ENCODE measurements at places on chromosomes 1 and 21.

DNA sequence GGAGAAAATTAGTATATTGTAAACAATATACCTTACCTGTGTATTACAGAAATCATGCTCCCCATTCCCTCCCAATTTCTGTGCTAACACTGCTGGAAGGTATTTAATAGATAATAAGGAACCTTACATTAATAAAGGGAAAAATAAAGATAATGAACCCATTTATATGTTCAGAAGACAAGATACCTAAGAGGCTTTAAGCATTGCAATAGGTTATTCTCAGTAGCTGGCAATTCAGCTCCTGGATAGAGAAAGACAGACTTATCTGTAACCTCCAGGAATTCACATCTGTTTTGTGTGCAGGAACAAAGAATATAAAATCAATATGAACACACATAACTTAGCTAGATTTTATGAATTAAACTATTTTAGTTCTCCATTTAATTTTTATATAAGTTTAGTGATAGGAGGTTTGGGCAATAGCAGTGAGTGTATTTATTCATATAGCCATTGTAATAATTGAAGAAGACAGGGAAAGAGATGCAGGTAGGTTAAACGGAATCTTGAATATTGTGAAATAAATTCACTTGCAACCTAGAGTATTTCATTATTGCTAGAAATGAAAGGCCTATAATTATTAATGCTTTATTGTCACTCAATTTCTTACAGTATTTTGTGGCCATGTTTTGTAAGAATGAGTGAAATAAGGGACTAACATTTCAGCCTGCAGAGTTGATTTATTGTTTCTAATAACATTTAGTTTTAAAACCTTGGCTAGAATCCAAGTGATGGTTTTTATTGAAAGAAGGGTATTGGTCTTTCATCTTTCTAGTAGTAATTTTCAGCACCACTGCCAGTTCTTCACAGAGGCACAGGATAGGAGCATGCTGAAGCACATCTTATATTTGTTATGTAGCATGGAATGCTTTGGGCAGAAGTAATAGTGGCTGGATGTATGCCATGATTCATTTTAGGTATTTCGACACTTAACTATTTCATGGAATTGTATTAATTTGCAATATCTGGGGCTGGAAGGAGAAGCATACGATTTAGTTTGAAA is 1.5 kb downstream of the XPR1 start:
- DNase-seq: no peak

GRCh38 chr1:153250166-153250565 is 9.3 kb upstream of the LORICRIN start:
- DNase-seq: no peak

DNA sequence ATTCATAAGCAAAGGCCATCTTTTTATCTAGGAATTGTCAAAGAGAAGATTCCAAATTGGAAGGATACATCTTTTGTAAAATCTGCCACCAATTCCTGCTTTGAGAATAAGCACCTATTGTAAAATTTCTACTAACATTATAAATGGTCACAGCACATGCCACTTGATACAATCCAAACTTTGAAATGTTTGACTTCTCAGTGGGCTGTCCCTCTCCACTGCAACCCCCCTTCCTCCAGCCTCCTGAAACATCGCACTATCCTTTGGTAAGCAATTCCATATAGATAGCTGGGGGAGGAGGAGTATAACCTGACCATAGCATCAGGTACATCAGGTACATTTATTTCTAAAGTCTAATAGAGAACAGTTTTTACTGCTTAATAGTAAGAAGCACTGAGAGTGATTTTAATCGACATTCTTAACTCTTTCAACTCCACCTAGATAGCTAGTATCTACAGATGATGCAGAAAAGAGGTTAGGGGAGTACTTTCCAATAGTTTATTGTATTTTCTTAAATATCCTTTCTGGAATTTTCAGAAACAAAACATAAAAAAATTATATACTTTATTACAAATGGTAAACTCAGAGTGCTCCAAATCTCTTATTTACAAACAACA is 2.9 kb downstream of the JUN start:
- no peak for DNase-seq

DNA sequence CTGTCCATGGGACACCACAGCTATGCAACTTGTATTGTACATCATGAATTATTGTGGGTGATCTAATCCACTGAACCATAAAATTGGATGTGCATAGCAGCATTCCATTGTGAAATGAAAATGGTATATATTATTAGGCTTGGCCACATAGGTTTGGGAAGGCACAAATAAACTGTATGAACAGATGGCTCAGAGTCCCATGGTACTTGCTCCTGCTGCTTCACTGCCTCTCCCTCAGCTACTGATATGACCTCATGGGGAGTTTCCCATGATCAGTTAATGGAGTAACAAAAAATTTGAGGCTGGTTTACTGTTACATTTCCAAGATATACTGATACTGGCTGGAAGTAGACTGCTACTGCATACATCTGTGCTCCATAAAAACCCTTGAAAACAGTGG is 152.7 kb upstream of the NEGR1 start:
- DNase-seq: no peak

GRCh38 chr1:115227346-115228082 is 110.5 kb downstream of the NGF start:
- DNase-seq: no peak

DNA sequence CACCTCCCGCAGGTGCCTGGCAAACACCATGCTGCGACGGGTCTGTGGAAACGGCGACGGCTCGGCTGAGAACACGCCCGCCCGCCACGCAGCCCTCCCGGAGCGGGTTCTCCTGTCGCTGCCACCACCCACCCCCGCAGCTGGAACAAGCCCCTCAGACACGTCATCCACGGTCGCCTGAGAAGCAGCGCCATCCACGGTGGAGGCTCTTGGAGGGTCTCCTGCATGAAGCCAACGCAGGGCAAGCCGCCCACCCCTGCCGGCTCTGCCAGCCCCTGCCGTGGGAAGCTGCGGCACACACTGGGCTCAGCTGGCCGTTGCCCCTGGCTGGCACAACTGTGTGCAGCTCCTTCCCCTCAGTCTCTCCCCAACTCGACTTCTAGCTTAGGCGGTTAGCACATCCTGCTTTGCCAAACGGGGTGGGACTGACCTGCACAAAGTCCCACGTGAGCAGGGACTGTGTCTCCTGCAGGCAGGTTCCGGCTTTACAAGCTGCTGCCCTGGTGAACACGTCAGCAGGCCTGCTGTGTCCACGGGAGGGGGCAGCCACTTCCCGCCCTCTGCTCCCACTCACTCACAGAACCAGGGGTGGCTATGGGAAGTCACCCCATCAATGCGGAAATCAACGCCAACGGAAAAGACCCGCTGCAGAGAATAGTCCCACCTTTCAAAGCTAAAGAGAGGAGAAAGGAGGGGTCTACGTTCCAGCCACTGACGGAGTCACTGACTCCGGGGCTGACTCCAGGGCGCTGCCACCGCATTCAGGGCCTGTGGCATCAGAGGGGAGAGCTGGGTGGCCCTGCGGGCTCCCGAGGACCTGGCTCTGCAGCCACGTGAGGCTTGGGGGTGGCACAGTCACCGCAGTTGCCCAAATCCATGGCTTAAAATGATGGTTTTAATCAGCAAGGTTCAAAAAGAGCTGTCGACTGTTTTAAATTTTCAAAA is 10.3 kb downstream of the POFUT2 start:
- no peak for DNase-seq

- DNase-seq: no peak
Measured at GRCh38 chr1:151352021-151352718, 5.1 kb upstream of the RFX5 start.

- no peak for DNase-seq
Measured at GRCh38 chr21:42027822-42028765, 17.9 kb upstream of the ZBTB21 start.

GRCh38 chr1:163395790-163396189 is 74.0 kb downstream of the NUF2 start:
- DNase-seq: no peak

GRCh38 chr1:86018283-86018923 is 138.2 kb downstream of the COL24A1 start:
- peak; percentile 22 for DNase-seq

DNA sequence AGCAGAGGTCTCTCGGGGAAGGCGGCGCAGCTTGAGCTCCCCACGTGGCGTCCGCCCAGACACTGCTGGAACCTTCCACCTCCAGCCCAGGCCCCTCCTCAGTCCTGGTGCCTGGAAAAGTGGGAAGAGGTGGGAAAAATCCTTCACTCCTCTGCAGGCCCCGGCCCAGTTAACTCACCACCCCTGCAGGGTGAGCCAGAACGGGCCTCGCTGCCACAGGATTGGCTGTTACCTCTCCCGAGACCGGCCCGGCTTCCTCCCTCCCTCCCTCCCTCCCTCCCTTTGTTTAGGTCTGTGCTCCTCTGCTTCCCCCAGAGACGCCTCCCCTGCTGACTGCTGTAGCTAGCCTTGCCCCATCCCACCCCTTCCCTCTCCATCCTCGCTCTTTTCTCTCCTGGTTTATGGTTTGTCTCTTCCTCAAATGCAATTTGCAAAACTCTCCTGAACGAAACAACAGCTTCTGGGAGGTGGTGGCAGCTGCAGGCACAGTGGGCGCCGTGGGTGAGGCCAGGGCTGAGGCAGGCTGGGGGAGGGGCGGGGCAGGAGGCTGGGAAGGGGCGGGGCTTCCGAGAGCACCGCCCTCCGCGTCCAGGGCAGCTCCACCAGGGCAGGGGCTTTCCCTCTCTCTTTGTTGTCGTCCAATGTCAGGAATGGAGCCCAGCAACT is 6.5 kb downstream of the CAPN9 start:
- peak; percentile 86 for DNase-seq

GRCh38 chr1:156400191-156400935 is 31.4 kb downstream of the RHBG start:
- no peak for DNase-seq

- no peak for DNase-seq
Measured at GRCh38 chr1:32241001-32241763, 5.8 kb upstream of the FAM167B start.

DNA sequence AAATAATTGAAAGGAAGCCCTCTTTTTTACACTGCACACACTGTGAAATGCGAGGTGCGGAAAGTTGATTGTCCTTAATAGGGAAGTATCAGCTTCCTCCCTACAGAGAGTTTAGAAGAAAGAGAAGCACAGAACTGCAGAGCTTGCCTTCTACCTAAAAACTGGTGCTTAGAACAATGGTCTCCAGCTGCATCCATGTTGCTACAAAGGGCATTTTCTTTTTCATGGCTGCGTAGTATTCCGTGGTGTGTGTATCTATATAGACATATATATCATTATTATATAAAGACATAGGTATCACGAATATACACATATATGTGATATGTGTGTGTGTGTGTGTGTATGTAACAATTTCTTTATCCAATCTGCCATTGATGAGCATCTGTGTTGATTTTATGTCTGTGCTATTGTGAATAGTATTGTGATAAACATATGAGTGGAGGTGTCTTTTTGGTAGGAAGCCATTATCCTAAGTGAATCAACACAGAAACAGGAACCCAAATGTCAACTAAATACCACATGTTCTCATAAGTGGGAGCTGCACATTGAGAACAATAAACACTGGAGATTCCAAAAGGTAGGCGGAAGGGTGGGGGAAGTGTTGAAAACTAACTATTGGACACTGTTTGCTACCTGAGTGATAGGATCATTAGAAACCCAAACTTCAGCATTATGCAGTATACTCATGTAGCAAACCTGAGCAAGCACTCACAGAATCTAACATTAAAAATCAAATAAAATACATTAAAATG is 290.0 kb upstream of the RUNX1 start:
- no peak for DNase-seq

- no peak for DNase-seq
Measured at GRCh38 chr1:63873751-63874150, 99.9 kb downstream of the ROR1 start.

- DNase-seq: no peak
Measured at GRCh38 chr1:230307213-230307612, 118.9 kb downstream of the PGBD5 start.

DNA sequence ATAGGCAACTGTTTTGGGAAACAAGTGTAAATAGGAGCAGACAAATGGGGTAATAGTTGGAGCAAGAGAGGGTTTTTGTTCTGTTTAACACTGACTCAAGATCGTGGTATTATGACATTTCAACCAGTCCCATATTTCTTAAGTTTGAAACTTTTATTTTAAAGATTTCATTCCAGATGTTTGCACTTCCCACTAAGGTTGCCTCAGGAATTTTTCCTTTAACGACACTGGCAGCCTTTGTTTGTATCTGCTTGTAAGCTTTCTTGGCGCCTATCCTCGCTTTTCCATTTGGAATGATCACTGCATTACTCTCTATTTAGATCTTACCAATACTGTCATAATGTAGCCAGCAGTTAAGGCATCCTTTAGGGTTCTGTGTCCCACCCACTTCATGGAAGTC is 67.7 kb downstream of the ALG6 start:
- no peak for DNase-seq

GRCh38 chr21:28200726-28201125 is 792.0 kb downstream of the LTN1 start:
- DNase-seq: no peak

GRCh38 chr1:95916616-95917015 is 682.6 kb downstream of the RWDD3 start:
- DNase-seq: peak; percentile 20

DNA sequence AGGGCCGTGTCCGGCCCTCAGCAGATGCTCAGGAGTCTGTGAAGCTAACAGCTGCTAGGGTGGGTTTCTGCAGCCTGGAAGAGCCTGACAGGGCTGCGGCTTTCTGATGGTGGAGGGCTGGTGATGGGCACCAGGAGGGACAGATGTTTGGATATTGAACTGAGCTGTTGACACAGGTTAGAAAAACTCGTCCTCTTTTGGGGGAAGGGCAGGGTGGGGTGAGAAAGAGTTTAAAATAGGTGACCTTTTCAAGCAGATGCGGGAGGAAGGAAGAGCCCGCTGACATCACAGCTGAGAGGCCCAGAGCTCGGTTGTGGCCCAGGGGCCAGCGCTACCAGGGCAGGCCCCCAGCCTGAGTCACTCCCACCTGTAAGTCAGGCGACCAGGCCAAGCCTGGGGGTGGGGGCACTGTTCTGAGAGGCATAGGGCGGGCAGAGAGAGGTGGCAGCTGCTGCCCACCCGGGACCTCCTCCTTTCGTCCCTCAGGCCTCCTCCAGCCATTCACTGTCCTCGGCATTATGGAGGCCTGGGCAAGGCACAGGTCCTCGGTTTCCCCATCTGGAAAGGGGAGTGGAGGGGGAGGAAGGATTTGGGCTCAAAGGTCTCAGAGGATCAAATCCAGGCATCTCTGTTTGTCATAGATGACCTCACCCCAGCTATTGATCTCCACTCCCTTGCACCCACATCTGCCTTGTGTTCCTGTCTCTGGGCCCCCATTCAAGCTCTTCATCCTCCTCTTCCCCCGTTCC is 32.3 kb upstream of the ID3 start:
- no peak for DNase-seq

DNA sequence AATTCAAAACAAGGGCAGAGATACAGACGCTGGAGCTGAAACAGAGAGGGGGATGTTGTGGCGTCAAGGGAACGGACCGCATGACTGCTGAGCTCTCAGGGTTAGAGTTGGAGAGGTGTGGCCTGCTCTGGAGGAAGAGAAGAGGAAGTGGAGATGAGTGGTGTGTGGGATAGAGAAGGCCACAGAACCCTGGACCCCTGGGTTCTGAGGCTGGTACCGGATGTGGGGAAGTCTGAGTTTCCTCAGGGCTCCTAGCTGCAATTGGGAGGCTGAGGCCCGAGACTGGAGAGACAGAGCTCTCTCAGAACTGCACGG is 1.8 kb downstream of the BCAN start:
- no peak for DNase-seq

All from NT2/D1 (cell line).